Activated CD4-positive, alpha-beta T cell treated with anti-CD3 and anti-CD28 coated beads, Interleukin-2, amount 10 ng/mL, durations not matched to agents 24 days and 14 days (primary cell): ENCODE measurements at places on chromosomes 2 and 18. TPM values are rescaled to one million over a fixed set of nuclear protein-coding genes. Genes with fewer than 3 reads are reported as not detected.
A peak's percentile ranks its signal among the peaks of the same experiment; 100 is the strongest.

DNA sequence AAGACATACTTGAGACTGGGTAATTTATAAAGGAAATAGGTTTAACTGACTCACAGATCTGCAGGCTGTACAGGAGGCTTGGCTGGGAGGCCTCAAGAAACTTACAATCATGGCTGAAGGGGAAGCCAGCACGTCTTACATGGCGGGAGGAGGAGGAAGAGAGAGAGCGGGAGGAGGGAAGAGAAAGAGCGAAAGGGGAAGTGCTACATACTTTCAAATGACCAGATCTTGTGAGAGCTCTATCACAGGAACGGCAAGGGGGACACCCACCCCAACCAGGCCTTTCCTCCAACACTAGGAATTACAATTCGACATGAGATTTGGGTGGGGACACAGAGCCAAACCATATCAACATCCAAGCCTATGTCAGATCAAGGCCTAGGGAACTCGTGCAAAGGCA lies 24.2 kb downstream of the MYL12B start:
- no peak overlapping the region for H3K27ac ChIP-seq
- DNase-seq: peak; percentile 49
- no peak overlapping the region for H3K4me3 ChIP-seq
- H3K4me1 ChIP-seq: peaks cover 2% of the 10 kb centered on the region
- peaks cover 11% of the 10 kb centered on the region for H3K27me3 ChIP-seq
- no peaks in the 10 kb centered on the region for H3K36me3 ChIP-seq

DNA sequence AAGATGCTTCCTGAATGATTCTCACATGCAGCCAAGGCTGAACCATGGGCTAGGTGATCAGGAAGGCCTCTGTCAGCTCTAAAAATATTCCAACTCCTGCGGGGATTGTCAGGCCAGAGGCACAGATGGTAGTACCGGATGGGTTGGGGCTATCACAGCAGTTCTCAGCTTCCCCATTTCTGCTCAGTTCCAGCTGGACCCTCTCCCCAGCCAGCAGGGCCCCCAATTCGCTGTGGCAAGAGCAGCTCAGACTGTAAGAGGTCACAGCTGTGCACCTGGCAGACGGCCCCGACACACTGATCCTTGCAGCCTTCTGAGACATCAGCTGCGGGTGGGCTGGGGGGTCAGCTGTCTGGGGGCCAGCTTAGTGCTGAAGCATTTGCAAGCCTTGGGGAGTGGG lies 43.6 kb upstream of the TCF7L1 start:
- no peaks in the 10 kb centered on the region for H3K4me1 ChIP-seq
- DNase-seq: no peak
- no peak overlapping the region for H3K4me3 ChIP-seq
- peaks cover 4% of the 10 kb centered on the region for H3K27me3 ChIP-seq

GRCh38 chr2:238719641-238720040 lies 128.2 kb upstream of the TWIST2 start:
- no peak overlapping the region for H3K4me3 ChIP-seq
- peaks cover 6% of the 10 kb centered on the region for H3K27me3 ChIP-seq
- H3K27ac ChIP-seq: no peak overlapping the region
- DNase-seq: peak; percentile 41

- peaks cover 88% of the 10 kb centered on the region for H3K36me3 ChIP-seq
- H3K27ac ChIP-seq: peak overlapping the region; percentile 77
- DNase-seq: peak; percentile 73
- H3K4me1 ChIP-seq: peaks cover 78% of the 10 kb centered on the region
These were observed 17.5 kb downstream of the STAT1 start for GRCh38 chr2:190996338-190996946.

The SUCLG1 gene
- 71.9 and 72.6 TPM in 2 replicates for total RNA-seq

The KRTCAP3 gene
- total RNA-seq: 4.6 and 5.2 TPM in 2 replicates

DNA sequence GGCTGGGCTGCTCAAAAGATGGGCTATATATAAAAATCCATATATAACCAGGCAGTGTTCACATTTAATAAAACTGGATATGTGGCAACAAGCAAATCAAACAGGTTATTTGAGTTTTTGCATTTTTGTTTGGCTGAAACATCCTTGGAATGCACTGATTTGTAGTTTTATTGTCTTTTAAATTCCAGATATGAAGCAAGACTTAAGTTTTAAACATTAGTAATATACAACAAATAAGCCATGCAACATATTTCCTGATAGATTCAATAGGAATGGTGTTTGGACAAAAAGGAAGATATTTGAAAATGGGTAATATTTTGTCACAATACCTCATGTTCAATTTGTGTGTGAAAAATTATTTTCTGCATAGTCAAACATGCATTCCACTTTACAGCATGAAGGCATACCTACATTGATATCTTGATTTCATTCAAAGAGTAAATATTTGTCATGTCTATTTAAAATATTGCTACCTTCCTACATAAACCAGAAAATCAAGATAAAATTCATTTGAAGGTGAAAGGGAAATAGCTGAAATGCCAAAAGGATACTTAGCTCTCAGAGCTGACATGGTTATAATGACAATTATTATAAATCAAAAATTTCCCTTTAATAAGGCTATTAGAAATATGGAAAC lies 132.3 kb upstream of the NETO1 start:
- no peak for DNase-seq
- H3K27me3 ChIP-seq: no peaks in the 10 kb centered on the region
- H3K4me1 ChIP-seq: no peaks in the 10 kb centered on the region
- H3K4me3 ChIP-seq: no peak overlapping the region
- H3K36me3 ChIP-seq: no peaks in the 10 kb centered on the region
- no peak overlapping the region for H3K27ac ChIP-seq

- no peak overlapping the region for H3K27ac ChIP-seq
- H3K4me3 ChIP-seq: no peak overlapping the region
- no peaks in the 10 kb centered on the region for H3K4me1 ChIP-seq
- H3K27me3 ChIP-seq: no peaks in the 10 kb centered on the region
- DNase-seq: no peak
These were observed 148.4 kb upstream of the PXDN start for GRCh38 chr2:1892529-1893250.

The DLX1 gene
- total RNA-seq: not detected in 2 replicates

The AKAIN1 gene
- not detected in 2 replicates for total RNA-seq

GRCh38 chr18:10900435-10900834 lies 248.9 kb downstream of the PIEZO2 start:
- DNase-seq: no peak
- H3K27ac ChIP-seq: no peak overlapping the region
- no peak overlapping the region for H3K4me3 ChIP-seq
- H3K36me3 ChIP-seq: no peaks in the 10 kb centered on the region

The OSBPL6 gene
- 1.1 and 1.5 TPM in 2 replicates for total RNA-seq

DNA sequence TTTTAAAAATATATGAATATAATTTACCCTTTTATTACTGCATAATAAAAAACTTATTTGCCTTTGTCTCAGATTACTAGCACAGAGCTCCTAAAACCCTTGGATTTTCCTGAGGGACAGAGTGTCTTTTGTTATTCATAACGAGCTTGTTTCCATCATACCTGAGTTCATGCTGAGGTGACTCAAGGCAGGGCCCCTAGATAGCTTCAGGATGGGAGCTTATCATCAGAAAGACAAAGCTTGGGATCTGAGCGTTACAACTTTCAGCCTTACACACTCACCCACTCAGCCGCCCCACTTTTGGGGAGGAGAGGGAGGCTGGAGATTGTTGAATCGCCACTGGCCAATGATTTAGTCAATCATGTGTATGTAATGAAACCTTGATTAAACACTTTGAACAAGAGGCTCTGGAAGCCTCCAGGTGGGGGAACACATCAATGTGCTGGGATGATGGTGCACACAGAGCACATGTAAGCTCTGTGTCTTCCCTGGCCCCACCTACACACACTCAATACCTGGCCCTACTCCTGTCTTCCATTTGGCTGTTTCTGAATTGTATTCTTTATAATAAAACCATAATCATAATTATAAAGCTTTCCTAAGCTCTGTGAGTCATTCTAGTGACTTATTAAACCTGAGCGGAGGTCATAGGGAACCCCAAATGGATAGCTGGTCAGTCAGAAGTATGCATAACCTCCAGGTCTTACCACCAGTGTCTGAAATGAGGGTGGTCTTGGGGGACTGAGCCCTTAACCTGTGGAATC lies 28.5 kb upstream of the DNAH7 start:
- peaks cover 12% of the 10 kb centered on the region for H3K4me1 ChIP-seq
- peaks cover 8% of the 10 kb centered on the region for H3K36me3 ChIP-seq
- no peak overlapping the region for H3K4me3 ChIP-seq
- no peaks in the 10 kb centered on the region for H3K27me3 ChIP-seq
- DNase-seq: no peak
- no peak overlapping the region for H3K27ac ChIP-seq

GRCh38 chr2:234973008-234973407 lies 21.2 kb downstream of the SH3BP4 start:
- no peaks in the 10 kb centered on the region for H3K36me3 ChIP-seq
- no peaks in the 10 kb centered on the region for H3K4me1 ChIP-seq
- H3K27me3 ChIP-seq: peaks cover 3% of the 10 kb centered on the region
- no peak for DNase-seq

The ITPRIPL1 gene
- 51.4 and 53.9 TPM in 2 replicates for total RNA-seq

- H3K27ac ChIP-seq: no peak overlapping the region
- H3K27me3 ChIP-seq: no peaks in the 10 kb centered on the region
- no peak overlapping the region for H3K4me3 ChIP-seq
- H3K36me3 ChIP-seq: peaks cover 11% of the 10 kb centered on the region
- no peak for DNase-seq
- H3K4me1 ChIP-seq: peaks cover 2% of the 10 kb centered on the region
These were observed 180.4 kb downstream of the FAM210A start for GRCh38 chr18:13545955-13546354.

The SIX3 gene
- not detected in 2 replicates for total RNA-seq

The SMARCAL1 gene
- total RNA-seq: 27.4 and 29.0 TPM in 2 replicates

DNA sequence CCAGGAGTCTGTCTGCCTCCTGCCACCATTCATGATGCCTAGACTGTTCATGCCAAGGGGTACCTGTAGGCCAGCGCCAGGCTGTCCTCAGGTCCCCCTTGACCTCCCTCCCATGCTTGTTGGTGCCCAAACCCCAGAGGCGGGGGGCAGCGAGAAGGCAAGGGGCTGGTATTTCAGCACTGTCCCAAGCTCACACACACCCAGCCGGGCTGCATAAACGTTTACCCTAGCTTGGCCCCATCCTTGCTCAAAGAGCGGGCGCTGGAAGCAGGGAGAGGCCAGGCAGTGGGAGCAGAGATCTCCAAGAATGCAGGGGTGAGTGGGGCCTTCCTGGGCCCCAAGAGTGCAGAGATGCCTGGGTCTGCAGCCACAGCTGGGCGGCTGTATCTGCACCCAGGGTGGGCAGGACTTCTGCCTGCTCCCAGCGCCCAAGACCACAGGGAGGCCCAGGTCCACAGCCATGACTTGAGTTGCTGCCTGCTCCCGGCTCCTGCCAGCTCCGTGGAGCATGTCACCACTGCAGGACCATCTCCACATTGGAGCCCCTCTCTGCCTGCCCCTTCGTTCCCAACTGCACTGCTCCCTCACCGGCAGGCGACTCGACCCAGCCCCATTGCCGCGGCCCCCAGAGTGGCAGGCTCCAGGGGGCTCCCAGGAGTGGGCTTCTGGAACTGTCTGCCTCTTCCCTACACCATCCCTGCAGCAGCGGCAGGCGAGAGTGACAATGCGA lies 616.6 kb downstream of the METTL4 start:
- no peaks in the 10 kb centered on the region for H3K36me3 ChIP-seq
- H3K4me1 ChIP-seq: no peaks in the 10 kb centered on the region
- no peak overlapping the region for H3K27ac ChIP-seq
- no peaks in the 10 kb centered on the region for H3K27me3 ChIP-seq

DNA sequence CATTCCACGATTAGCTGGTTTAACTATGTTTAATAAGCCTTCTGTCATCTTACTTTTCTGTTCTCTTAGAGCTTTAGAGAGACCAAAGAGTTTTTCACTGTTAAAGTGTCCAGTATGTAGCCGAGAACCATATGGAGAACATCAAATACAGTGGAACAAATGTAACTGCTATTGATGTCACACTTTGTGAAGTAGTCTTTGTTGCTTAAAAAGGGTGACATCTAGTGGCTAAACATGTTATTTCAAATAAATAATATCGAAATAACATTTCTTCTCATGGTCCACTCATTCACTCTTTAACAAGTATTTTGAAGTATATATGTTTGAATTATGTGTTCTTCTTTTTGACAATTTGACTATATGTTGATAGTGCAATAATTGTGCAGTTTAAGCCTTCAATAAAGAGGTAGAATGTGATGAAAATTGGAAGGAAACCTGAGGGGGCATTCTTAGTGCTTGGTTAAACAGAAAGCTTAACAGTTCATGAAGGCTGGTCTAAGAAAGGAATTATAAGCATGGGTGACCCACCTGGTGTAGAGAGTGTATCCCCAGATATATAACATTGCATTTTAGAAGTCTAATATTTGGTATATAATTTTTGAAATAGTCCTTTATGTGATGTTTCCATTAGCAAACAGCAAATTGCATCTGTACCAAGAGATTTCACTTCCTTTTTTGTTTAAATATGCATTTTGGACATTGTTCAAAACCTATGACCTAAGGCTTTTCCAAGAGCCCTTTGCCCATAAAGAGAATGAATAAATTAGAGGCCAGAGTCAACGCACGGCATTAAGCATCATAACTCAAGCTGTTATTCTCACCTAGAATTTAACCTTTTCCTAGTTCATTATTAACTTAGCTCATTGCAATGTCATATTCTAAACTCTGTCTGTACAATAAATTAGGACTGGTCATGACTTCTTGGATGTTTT lies 112.1 kb downstream of the KYNU start:
- no peak overlapping the region for H3K27ac ChIP-seq
- no peak overlapping the region for H3K4me3 ChIP-seq
- no peaks in the 10 kb centered on the region for H3K36me3 ChIP-seq
- peaks cover 27% of the 10 kb centered on the region for H3K27me3 ChIP-seq

DNA sequence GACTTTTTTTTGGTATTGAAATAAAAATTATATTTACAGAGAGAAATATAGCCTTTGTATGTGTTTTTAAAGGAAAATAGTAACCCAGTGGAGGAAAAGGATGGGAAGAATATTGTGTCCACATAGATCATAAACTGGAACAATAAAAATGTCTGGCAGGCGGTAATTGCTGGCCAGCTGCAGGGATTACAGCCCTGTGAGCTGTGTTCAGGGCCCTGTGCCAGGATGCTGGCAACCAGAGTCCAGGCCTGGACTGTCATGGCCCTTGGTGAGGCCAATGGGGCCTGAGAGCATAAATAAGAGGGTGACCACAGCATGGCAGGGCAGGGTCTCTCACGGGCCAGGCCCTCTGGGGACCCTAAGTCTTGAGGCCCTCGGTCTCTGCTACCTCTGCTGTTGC lies 171.2 kb downstream of the ACOXL start:
- H3K4me1 ChIP-seq: peaks cover 2% of the 10 kb centered on the region
- no peak overlapping the region for H3K4me3 ChIP-seq
- H3K27me3 ChIP-seq: peaks cover 21% of the 10 kb centered on the region
- H3K27ac ChIP-seq: no peak overlapping the region

The KCNS3 gene
- not detected in 2 replicates for total RNA-seq

DNA sequence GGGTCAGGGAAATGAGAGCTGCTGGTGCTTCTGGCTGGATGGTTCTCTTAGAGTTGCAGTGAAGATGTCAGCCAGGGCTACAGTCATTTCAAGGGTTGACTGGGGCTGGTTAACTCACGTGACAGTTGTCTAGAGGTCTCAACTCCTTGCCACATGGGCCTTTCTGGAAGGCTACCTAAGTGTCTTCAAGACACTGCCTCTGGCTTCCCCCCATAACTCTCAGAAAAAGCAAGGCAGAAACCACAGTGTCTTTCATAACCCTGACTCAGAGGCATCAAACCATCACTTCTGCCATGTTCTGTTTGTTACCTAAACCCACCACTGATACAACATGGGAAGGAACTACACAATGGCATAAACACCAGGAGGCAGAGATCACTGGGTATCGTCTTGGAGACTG lies 828.9 kb downstream of the EPHA4 start:
- no peaks in the 10 kb centered on the region for H3K27me3 ChIP-seq
- no peak for DNase-seq
- H3K4me1 ChIP-seq: no peaks in the 10 kb centered on the region
- no peak overlapping the region for H3K4me3 ChIP-seq
- H3K36me3 ChIP-seq: no peaks in the 10 kb centered on the region
